CD4-positive, CD25-positive, alpha-beta regulatory T cell (primary cell): ENCODE measurements at places on chromosomes 2 and 18. TPM values are rescaled to one million over a fixed set of nuclear protein-coding genes. Genes with fewer than 3 reads are reported as not detected.

GRCh38 chr2:28631514-28632206 is 120.0 kb upstream of the PPP1CB start:
- no peak for DNase-seq
- no peaks in the 10 kb centered on the region for H3K36me3 ChIP-seq
- no peak overlapping the region for H3K27ac ChIP-seq
- H3K4me1 ChIP-seq: peaks cover 2% of the 10 kb centered on the region
- no peak overlapping the region for H3K4me3 ChIP-seq
- no peaks in the 10 kb centered on the region for H3K27me3 ChIP-seq

DNA sequence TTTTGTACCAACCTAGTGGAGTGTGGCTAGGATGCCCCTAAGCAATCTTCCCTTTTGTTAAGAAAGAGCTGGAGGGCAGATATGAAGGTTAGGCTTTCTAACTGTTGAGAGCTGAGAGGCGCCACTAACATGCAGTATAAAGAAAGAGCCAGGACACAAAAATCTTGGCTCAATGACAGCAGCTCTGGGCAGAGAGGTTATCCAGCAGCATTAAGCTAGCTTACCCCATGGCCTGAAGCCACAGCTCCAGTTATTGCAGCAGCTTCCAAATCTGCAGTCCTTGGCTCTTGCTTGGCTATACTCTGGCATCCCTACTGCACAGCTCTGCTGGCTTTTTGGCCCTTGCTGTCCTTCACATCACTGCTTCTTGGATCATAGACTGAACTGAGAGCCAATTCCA is 213.4 kb downstream of the GPD2 start:
- H3K27me3 ChIP-seq: no peaks in the 10 kb centered on the region
- H3K27ac ChIP-seq: no peak overlapping the region
- no peak overlapping the region for H3K4me3 ChIP-seq

GRCh38 chr2:219592736-219593135 is 4.9 kb upstream of the STK11IP start:
- no peak for DNase-seq
- H3K36me3 ChIP-seq: no peaks in the 10 kb centered on the region

DNA sequence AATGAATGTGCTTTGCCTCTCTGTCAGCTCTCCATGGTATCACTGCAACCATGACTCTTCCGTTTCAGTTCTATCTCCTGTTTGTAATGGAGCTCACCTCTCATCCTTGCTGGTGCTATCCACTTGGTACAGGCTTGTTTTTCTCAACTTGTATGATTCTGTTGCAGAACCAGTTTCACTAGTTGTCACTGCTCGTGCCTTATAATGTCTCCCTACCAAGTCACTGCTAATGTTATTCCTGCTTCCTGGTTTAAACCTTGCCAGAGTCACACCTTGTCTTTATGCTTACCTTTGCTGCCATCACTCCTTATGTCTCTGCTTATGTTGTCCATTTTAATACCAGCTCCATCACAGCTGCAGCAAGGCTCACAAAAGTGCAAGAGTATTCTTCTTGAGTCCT is 1191.0 kb upstream of the LRRTM1 start:
- no peaks in the 10 kb centered on the region for H3K27me3 ChIP-seq
- H3K27ac ChIP-seq: no peak overlapping the region
- no peak overlapping the region for H3K4me3 ChIP-seq
- DNase-seq: no peak
- no peaks in the 10 kb centered on the region for H3K4me1 ChIP-seq
- H3K36me3 ChIP-seq: no peaks in the 10 kb centered on the region

DNA sequence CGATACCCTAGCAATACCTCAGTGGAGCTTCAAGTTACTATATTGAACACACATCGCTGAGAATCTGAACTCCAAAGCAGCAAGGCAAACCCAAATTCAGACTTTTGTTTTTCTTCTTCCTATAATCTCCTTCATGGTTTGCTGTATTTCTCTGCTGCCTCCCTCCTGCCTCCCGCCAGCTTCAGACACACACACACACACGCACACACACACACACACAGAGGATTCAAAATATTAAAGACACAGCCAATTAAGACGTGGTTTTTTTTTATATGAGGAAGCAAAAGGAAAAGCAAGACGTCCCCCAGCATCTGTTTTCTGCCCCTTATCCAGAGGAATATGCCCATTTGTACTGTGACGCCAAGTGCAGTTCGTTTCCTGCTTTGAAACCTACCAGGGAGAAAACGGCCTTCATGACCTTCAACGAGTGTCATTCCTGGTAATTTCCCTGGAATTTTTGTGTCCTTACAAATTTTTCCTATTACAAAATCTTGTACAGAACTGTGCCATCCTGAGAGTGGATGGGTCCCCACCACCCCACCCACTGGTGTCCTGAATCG is 547.9 kb upstream of the ID2 start:
- no peak for DNase-seq
- no peaks in the 10 kb centered on the region for H3K36me3 ChIP-seq
- H3K4me1 ChIP-seq: no peaks in the 10 kb centered on the region
- H3K27ac ChIP-seq: no peak overlapping the region
- no peak overlapping the region for H3K4me3 ChIP-seq

DNA sequence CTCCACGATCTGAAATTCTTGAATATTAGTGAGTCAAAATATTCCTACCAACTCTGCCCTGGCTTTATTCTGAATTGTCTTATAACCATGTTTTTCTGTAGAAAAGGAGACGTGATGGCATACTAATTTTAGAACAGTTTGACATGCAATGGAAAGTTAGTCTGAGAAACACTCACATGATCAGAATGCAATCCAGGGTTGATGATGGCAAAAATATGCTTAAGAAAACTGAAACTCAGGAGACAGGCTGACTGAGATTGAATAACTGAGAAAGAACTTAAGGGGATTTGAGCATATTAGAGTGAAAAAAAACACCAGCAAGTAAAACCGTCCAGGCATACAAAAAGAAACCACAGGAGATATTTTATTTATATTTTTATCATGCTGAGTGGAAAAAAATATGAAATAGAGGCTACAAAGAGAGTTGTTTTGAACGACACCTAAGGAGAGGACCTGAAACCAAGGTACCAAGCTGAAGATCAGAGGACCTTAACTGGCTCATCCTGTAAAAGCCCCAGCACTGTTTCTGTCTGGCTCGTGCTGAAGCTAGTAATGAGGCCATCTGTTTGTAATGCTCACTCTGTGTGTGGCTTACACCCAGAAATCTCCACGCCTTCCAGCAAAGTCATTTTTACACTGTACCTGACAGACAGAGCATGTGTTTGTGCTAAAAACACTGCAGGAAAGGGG is 437.2 kb upstream of the PKDCC start:
- H3K27me3 ChIP-seq: no peaks in the 10 kb centered on the region
- H3K4me3 ChIP-seq: no peak overlapping the region
- H3K4me1 ChIP-seq: no peaks in the 10 kb centered on the region
- no peak overlapping the region for H3K27ac ChIP-seq
- no peaks in the 10 kb centered on the region for H3K36me3 ChIP-seq
- no peak for DNase-seq

- no peak for DNase-seq
- H3K27ac ChIP-seq: no peak overlapping the region
- no peaks in the 10 kb centered on the region for H3K27me3 ChIP-seq
These were observed 36.7 kb downstream of the VIT start for GRCh38 chr2:36733215-36733614.

- no peak overlapping the region for H3K4me3 ChIP-seq
- DNase-seq: no peak
These were observed 117.9 kb downstream of the PTRHD1 start for GRCh38 chr2:24675338-24675737.

DNA sequence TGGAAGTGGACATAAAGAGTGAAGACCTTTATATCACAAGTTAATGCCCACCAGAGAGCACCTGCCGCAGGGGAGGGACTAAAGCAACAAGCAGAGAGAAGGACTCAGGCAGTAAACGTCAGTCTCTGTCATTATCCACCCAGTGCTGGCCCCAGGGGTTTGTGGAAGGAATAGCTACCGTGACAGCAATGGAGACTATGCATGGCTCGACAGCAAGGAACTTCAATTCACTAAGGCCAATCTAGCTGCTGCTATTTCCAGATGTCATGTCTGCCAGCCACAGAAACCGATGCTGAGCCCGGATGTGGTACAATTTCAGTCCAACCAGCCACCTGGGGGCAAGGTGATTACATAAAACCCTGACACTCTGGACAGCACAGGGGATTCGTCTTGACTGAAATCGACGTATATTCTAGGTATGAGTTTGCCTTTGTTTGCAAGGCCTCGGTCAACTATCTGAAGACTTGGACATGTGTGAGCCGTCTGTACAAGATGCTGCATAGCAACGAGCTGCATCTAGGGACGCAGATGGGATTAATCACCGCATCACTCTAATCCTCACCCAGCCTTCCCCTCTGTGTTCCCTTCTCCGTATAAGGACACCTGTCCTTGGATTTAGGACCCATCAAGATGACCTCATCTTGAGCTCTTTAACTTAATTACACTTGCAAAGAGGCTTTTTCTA is 154.1 kb upstream of the SH3BP4 start:
- no peak for DNase-seq
- no peaks in the 10 kb centered on the region for H3K36me3 ChIP-seq
- H3K4me3 ChIP-seq: no peak overlapping the region
- no peak overlapping the region for H3K27ac ChIP-seq
- H3K4me1 ChIP-seq: no peaks in the 10 kb centered on the region

GRCh38 chr2:146890491-146890890 is 954.3 kb upstream of the ACVR2A start:
- H3K27ac ChIP-seq: no peak overlapping the region
- no peaks in the 10 kb centered on the region for H3K36me3 ChIP-seq
- H3K4me1 ChIP-seq: no peaks in the 10 kb centered on the region
- no peak for DNase-seq
- no peaks in the 10 kb centered on the region for H3K27me3 ChIP-seq

DNA sequence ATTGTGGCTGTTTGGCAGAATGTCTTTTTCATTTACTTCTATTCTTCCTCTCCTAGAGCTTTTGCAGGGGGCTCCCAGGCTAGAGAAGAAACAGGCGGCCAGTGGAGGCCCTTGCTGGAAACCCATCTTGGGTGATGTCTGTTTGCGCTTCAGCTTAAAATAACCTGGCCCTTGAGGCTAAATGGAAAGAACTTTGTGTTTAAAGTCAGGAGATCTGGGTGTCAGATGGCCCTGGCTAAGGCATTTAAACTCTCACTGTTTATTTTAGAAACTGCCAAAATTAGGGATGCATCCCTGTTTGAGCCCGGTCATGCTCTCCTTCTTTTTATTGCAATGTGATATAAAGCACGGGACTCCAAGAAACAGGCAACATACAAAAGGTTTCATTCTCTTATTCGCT is 118.4 kb upstream of the RMP24 start:
- H3K27me3 ChIP-seq: no peaks in the 10 kb centered on the region
- no peaks in the 10 kb centered on the region for H3K4me1 ChIP-seq

DNA sequence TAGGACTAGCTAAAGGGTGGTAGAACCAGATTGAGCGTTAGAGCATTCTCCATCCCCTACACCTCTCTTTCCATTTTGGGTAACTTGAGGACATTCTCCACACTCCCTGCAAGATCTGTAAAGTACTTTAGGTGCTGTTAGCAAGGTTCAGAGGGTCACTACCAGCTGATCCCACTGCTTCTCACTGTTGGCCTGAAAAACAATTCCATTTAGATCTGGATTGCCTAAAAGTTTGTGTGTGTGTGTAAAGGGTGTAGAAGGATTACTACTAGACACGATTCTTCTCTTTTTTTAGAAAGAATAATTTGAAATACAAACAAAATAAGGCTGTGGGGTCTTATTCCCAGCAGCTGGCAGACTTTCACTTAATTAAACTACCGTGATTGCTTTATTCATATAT is 95.1 kb upstream of the TMEM178A start:
- H3K27me3 ChIP-seq: no peaks in the 10 kb centered on the region
- no peaks in the 10 kb centered on the region for H3K4me1 ChIP-seq
- H3K27ac ChIP-seq: no peak overlapping the region
- H3K4me3 ChIP-seq: no peak overlapping the region
- DNase-seq: no peak
- H3K36me3 ChIP-seq: no peaks in the 10 kb centered on the region

CDH7 gene
- total RNA-seq: not detected

PPP4R3B gene
- total RNA-seq: 81.5 TPM

LBX2 gene
- total RNA-seq: not detected

ABCG5 gene
- not detected for total RNA-seq
